ENCODE measurements at places on chromosomes 7 and 10. TPM values are rescaled to one million over a fixed set of nuclear protein-coding genes. Genes with fewer than 3 reads are reported as not detected.

The OR13A1 gene
- not detected for polyA plus RNA-seq

The SFRP5 gene
- polyA plus RNA-seq = 0.93 TPM

The TIAL1 gene
- polyA plus RNA-seq = 53.9 TPM

The TSPAN13 gene
- polyA plus RNA-seq = 81.1 TPM

The STAMBPL1 gene
- 1.7 TPM for polyA plus RNA-seq

DNA sequence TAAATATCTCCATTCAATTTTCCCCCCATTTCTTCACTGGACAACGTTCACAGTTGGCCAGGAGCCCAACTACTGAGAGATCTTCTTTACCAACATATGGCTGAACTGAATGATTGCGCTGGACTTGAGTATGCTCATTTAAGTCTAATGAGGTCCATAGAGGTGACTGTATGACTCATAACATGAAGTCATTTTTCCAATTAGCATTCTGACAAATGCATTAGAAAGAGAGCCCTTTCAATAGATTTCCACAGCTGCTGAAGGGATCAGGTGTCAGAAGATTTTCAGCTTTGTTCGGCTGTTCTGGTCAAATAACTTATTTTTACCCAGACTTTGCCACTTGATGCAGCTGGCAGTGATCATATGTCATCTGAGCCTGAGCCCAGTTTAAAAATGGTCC, 438.0 kb downstream of the ETV1 start:
- no peaks in the 10 kb centered on the region for H3K4me1 ChIP-seq
- H3K27ac ChIP-seq = no peak overlapping the region
- no peak overlapping the region for H3K4me3 ChIP-seq
- no peak for DNase-seq
- no peaks in the 10 kb centered on the region for H3K27me3 ChIP-seq

DNA sequence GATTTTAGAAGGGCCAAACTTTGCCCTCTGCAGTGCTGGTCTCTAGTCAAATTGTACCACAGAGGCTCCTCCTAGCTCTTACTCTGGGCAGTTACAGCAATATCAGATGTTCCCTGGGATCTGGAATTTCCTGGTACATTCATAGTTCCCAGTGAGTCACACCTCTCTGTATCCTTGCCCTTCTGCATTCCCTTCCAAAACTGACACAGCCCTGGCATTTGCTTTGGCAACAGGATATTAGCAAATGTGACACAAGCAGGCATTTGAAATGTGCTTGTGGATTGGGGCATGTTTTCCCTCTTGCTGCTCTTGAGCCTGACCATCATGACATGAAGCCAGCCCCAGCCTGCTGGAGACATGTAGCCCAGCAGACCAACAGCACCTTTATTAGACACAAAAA, 284.7 kb upstream of the AKR1E2 start:
- no peak for DNase-seq
- no peaks in the 10 kb centered on the region for H3K36me3 ChIP-seq
- no peaks in the 10 kb centered on the region for H3K4me1 ChIP-seq
- H3K27ac ChIP-seq = no peak overlapping the region

DNA sequence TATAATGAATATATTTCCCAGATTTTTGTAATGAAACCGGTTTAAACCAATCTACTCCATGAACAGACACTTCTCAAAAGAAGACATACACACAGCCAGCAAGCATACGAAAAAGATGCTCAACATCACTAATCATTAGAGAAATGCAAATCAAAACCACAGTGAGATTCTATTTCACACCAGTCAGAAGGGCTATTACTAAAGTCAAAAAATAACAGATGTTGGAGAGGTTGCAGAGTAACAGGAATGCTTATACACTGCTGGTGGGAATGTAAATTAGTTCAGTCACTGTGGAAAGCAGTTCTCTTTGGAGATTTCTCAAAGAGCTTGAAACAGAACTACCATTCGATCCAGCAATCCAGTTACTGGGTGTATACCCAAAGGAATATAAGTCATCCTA, 240.7 kb downstream of the TSPAN12 start:
- no peaks in the 10 kb centered on the region for H3K36me3 ChIP-seq
- no peaks in the 10 kb centered on the region for H3K4me1 ChIP-seq
- H3K4me3 ChIP-seq = no peak overlapping the region
- H3K27ac ChIP-seq = no peak overlapping the region

DNA sequence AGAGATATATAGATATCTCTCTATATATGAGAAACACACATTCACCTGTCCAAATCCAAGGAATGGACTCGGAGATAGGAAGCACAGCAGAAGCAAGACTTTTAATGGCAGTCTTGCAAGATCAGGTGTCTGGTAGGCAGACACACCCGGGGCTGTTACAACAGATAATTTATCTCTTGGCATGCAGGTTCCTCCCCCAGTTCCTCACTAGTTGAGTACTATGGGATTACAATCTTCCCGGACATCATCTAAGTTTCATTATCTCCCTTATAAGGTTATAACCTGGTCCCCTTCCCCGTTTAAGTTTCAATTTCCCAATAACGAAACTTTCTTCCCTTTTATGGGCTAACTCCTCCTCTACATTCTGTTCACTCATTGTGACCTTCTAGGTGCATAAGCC, 399.3 kb downstream of the PPP1R3A start:
- H3K27ac ChIP-seq = no peak overlapping the region
- H3K36me3 ChIP-seq = no peaks in the 10 kb centered on the region
- H3K4me3 ChIP-seq = no peak overlapping the region

DNA sequence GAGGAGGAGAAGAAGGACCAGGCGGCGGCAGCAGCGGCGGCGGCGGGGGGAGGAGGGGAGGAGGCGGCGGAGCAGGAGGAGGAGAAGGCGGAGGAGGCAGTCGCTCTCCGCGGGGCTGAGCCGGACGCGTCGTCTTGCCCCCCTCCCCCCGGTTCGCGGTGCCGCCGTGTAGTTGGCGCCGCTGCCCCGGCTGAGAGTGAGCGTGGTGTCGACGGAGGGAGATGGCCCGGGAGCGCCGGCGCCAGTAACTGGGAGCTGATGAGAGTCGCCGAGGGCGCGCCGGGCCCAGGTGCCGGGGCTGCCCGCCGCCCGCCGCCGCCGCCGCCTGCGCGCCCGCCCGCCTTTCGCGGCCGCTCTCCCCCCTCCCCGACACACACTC, 257 bp downstream of the WAC start:
- H3K4me3 ChIP-seq = peak overlapping the region; percentile 99
- no peak for DNase-seq
- H3K27me3 ChIP-seq = no peaks in the 10 kb centered on the region
- peak overlapping the region; percentile 93 for H3K27ac ChIP-seq
- H3K4me1 ChIP-seq = peaks cover 9% of the 10 kb centered on the region

DNA sequence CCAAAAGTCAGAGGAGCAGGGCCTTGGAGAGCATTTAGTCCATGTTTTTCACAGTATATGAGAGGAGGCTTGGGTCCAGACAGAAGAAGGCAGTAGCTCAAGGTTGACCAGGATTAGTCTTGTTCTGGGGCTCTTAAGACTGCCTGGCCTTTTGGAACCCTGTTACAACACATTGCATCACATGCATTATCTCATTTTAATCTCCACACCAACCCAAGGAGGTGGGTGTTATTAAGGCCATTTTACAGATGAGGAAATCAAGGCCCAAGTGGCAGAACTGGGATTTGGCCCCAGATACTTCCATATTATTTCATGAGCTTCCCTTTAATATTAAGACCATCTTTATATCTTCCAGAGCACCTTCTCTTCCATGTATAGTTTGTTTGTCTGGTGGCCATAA, 38.8 kb downstream of the RPS24 start:
- no peak for DNase-seq
- no peaks in the 10 kb centered on the region for H3K36me3 ChIP-seq
- H3K27ac ChIP-seq = no peak overlapping the region
- H3K4me3 ChIP-seq = no peak overlapping the region

- H3K4me1 ChIP-seq = peaks cover 5% of the 10 kb centered on the region
- no peak overlapping the region for H3K4me3 ChIP-seq
- no peak for DNase-seq
- no peak overlapping the region for H3K27ac ChIP-seq
- no peaks in the 10 kb centered on the region for H3K36me3 ChIP-seq
- no peaks in the 10 kb centered on the region for H3K27me3 ChIP-seq
Measured at GRCh38 chr7:77235276-77235675, 35.7 kb upstream of the FGL2 start.

- H3K36me3 ChIP-seq = no peaks in the 10 kb centered on the region
- H3K4me1 ChIP-seq = no peaks in the 10 kb centered on the region
- H3K27me3 ChIP-seq = no peaks in the 10 kb centered on the region
- no peak for DNase-seq
- H3K4me3 ChIP-seq = no peak overlapping the region
- no peak overlapping the region for H3K27ac ChIP-seq
Measured at GRCh38 chr10:129938460-129938859, 25.6 kb downstream of the EBF3 start.

DNA sequence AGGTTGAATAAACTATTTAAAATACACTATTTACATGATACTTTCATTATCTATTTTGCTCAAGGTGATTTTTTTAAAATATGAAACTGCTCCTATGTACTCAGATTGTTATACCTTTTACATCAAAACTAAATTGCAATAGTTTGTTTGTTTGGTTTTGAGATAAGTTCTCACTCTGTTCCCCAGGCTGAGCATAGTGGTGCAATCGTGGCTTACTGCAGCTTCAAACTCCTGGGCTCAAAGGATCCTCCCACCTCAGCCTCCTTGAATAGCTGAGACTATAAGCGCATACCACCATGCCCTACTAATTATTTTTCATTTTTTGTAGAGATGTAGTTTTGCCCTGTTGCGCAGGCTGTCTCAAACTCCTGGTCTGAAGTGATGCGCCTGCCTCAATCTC, 12.7 kb downstream of the TAS2R60 start:
- no peak overlapping the region for H3K27ac ChIP-seq
- no peak overlapping the region for H3K4me3 ChIP-seq
- H3K36me3 ChIP-seq = no peaks in the 10 kb centered on the region
- H3K4me1 ChIP-seq = peaks cover 3% of the 10 kb centered on the region

- no peak for DNase-seq
- no peaks in the 10 kb centered on the region for H3K4me1 ChIP-seq
- peaks cover 5% of the 10 kb centered on the region for H3K27me3 ChIP-seq
- no peak overlapping the region for H3K4me3 ChIP-seq
- H3K36me3 ChIP-seq = no peaks in the 10 kb centered on the region
Measured at GRCh38 chr10:123926401-123927264, 35.0 kb upstream of the CPXM2 start.

GRCh38 chr10:21525367-21526187, at the start of gene SKIDA1:
SKIDA1 (minus strand) TSS chr10:21525682; CDS start chr10:21517822, 7,860 bp downstream.
- peak within 1 kb of the TSS; percentile 58 for H3K4me3 ChIP-seq
- peak; percentile 98 for DNase-seq
- H3K27me3 ChIP-seq = no peaks in the 10 kb centered on the region
- peaks cover 27% of the 10 kb centered on the region for H3K4me1 ChIP-seq
- no peaks in the 10 kb centered on the region for H3K36me3 ChIP-seq

- no peaks in the 10 kb centered on the region for H3K4me1 ChIP-seq
- no peak overlapping the region for H3K4me3 ChIP-seq
- H3K36me3 ChIP-seq = peaks cover 21% of the 10 kb centered on the region
Measured at GRCh38 chr7:16685535-16685934, 39.6 kb downstream of the BZW2 start.

GRCh38 chr7:122944682-122945303, 50.7 kb downstream of the TAS2R16 start:
- H3K27ac ChIP-seq = no peak overlapping the region
- no peak overlapping the region for H3K4me3 ChIP-seq
- H3K4me1 ChIP-seq = no peaks in the 10 kb centered on the region
- H3K27me3 ChIP-seq = no peaks in the 10 kb centered on the region

DNA sequence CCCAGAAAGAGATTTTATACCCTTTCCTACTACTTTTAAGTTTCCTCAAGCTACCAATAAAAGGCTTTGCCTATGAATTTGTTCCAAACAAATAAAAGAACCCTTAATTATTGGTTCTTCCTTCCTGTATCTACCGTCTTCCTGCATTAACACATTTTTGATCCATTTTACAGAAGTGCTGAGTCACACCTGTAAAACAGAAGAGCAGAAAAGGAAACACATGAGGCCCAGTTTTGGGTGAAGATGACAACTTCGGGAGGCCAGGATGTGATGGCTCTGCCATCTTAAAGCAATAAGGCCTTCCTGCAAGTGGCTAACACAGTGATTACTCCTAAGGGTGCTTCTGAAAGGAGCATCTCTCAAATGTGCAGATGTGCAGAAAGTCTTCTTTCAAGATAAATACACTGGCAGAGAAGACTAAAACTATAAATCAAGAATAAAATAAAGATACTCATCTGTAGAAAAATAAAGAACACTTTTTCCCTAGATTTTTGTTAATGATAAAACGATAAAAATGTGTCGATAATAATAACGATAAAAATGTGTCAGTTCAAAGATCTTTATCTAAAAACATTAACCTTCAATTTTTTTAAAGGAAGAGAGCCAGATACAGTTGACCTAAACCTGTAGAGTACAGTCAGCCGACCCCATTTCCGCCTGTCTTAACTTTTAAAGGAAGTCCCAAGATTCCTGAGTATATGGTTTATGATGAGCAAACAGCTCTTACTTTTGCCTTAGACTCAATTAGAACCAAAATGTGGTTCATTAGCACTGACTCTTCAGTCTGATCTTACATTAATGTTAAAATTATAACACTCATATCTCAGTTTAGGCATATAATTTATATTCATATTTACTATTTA, 108.6 kb downstream of the UBE2H start:
- H3K27me3 ChIP-seq = no peaks in the 10 kb centered on the region
- no peak for DNase-seq
- H3K4me3 ChIP-seq = no peak overlapping the region
- no peak overlapping the region for H3K27ac ChIP-seq

DNA sequence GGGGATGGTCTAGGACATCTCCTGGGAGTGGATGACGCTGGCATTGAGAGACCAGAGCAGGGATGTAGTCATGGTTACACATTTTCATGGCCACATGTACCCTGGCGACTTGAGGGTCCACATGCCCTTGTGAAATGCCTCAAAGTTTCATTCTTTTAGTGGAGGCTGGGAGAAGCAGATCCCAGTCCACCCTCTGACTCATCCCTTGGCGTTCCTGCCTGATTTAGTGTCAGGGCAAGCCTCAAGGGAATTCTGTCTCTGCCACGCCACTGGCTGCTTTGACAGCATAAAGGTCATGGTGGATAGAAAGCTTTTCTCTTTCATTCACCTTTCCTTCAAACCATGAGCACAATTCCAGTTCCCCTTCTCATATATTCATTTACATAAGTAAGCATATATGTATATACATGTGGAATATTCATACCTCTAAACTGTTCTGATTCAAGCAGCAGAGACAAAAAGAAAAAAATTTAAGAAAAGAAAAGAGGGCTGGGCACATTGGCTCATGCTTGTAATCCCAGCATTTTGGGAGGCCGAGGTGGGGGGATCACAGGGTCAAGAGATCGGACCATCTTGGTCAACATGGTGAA, 21.8 kb upstream of the KIF5B start:
- H3K27me3 ChIP-seq = no peaks in the 10 kb centered on the region
- no peaks in the 10 kb centered on the region for H3K36me3 ChIP-seq
- H3K4me1 ChIP-seq = no peaks in the 10 kb centered on the region
- H3K27ac ChIP-seq = no peak overlapping the region
- no peak for DNase-seq

- H3K4me3 ChIP-seq = no peak overlapping the region
- DNase-seq = no peak
- no peaks in the 10 kb centered on the region for H3K4me1 ChIP-seq
- no peaks in the 10 kb centered on the region for H3K27me3 ChIP-seq
Measured at GRCh38 chr7:6725003-6725402, 18.3 kb upstream of the ZNF12 start.
